GM23248 (cell line): ENCODE measurements at places on chromosomes 6 and 20. TPM values are rescaled to one million over a fixed set of nuclear protein-coding genes. Genes with fewer than 3 reads are reported as not detected.

GRCh38 chr20:61964675-61965605, 100.7 kb downstream of the TAF4 start:
- DNase-seq = no peak

PRR18 gene
- not detected in 2 replicates for total RNA-seq

SLC17A3 gene
- total RNA-seq = not detected in 2 replicates

DNA sequence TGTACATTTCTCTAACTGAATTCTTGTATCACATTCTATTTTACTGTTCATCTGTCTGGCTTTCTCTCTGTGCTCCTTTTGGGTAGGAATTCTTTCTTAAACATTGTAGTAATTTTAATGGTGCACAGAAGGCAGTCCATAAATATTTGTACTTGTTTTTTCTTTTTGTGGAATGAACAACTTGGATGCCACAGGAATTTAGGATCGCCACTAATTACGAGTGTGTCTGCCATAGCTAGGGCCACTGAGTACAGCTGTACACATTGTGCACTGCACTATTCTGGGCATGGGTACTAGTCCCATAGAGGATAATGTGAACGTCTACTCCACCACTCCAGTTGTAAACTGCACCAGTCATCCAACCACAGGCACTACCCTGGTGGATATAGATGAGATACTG, 39.3 kb upstream of the TMEM200A start:
- DNase-seq = no peak

GRCh38 chr20:46621492-46621891, 29.8 kb downstream of the SLC13A3 start:
- DNase-seq = peak; percentile 47

- peak; percentile 29 for DNase-seq
These were observed 1.9 kb downstream of the GRM4 start for GRCh38 chr6:34143884-34144580.

GMEB2 gene
- 13.6 and 15.4 TPM in 2 replicates for total RNA-seq

SCRT2 gene
- total RNA-seq = not detected in 2 replicates

SMLR1 gene
- not detected in 2 replicates for total RNA-seq

SERINC3 gene
- total RNA-seq = 105 and 141 TPM in 2 replicates

DNA sequence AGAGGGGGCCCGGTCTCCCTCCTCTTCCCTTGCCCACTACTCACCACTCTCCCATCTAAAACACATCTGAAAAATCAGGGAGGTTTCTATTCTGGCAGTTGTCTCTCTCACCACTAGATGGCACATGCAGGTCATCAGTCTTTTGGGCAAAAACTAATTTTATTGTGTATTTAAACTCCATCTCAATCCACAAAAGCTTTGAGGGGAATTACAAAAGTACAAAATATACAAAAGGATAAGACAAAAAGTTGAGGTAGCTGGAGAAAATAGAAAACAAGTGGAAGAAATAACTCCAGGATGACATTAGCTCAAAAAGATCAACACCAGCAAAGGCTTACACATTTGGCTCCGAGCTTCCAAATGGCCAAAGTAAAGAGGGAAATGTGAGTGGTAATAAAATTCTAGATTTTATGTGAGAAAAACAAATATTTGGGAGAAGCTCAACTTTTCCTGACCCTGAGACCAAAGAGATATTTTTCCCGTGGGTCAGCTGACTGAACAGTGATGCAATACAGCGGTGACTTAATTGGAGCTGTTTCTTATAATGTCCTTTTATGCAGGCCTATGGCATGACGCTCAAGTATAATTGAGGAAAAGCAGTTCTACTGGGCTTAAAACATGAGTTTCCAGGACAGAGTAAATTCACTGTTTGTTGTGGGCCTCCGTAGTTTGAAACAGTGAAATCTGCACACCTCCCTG, 79.8 kb upstream of the CHD6 start:
- DNase-seq = peak; percentile 63

DNA sequence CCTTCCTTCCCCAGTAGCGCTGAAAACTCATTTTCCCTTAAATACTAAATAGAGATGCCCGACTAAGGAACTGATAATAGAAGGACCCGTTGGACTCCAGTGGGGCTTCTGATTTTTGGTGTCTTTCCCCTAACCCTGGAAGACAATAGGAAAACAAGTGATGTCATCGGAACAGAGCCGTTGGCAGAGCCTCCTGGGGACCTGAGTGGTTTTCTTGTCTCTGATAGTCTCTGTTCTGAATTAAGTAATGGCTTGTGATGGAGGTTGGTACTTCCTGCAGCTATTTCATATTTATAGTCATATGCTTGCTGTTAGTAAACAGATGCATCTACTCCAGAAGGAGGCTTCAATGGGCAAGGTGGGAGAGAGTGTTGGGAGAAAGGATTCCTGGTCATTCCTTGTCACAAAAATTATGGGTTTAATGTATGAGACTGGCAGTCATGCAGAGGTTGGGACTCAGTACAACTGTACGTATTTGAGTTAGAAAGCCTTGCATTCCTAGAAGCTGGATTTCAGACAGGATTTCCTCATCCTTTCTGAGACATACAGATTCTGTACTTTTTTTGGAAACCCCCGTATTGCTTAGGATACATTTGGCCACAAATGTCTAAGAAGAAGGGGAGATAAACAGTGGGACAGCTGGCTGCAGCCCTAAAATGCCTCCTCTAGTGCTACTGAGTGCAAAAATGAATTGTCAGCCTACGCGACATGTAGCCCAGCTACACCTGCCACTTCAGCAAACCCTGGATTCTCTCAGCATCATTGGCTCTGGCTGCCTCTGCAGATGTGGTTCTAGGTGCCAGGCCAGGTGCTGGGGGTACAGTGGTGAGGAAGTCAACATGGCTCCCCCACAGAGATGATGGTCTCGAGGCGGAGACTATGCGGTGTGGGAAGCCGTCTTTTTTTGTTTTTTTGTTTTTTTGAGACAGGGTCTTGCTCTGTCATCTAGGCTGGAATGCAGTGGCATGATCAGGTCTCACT, 38.1 kb downstream of the CDS2 start:
- DNase-seq = no peak

OR11A1 gene
- not detected in 2 replicates for total RNA-seq

GRCh38 chr6:149233056-149233715, 84.3 kb upstream of the TAB2 start:
- DNase-seq = peak; percentile 91

PHACTR3 gene
- total RNA-seq = not detected in 2 replicates

PNPLA1 gene
- not detected in 2 replicates for total RNA-seq

- peak; percentile 40 for DNase-seq
These were observed 158.6 kb downstream of the RNF144B start for GRCh38 chr6:18545726-18546125.

DNA sequence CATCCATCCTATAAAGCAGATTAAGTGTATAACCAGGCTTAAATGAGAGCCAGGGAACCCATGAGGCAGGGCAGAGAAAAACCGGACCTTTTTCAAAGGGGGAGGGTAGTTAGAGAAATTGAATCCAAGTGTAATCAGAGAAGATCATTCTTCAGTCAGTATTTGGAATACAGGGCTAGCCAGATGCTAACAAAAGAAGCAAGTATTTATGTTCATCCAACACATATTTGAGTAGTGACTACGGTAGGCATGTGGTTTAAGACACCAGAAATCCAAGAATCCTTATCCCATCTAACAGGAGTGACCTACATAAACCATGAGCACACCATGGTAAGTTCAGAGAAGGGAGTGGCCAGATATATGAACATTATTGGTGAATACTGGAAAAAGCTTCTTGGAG, 46.8 kb upstream of the FAM83C start:
- peak; percentile 91 for DNase-seq

- no peak for DNase-seq
These were observed 30.8 kb downstream of the METTL24 start for GRCh38 chr6:110327391-110327790.

DNA sequence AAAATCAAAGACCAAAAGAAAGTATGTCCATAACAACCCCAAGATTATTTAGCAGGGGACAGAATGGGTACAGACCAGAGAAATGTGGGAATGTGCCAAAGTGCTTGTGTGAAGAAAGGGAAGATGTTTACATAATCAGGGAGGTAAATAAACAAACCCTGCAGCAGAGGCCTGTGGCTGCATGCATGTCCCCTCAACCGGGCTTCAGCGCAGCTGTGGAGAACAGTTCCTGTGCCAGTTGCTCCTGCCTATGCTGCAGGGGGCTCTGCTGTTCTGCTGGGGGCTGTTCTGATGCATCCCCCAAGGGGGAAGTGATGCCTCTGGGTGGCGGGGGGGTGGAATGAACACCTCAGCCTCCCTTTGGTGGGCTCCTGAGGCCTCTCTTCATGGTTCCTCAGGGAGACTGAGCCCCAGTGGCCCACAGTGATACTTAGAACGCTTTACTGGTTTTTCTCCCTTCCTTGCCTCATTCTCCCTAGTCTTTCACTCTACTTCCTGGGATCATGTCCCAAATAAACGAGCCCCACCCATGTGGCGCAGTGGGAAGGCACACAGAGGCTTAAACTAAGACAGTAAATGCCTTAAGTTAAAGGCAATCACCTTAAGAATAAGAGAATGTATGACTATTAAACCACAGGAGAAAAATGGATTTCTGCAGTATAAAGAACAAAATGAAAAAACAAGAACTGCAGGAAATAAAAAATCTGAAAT, 23.0 kb downstream of the RAB23 start:
- DNase-seq = no peak

- no peak for DNase-seq
These were observed 30.4 kb downstream of the ELOVL2 start for GRCh38 chr6:11013721-11014070.

DNA sequence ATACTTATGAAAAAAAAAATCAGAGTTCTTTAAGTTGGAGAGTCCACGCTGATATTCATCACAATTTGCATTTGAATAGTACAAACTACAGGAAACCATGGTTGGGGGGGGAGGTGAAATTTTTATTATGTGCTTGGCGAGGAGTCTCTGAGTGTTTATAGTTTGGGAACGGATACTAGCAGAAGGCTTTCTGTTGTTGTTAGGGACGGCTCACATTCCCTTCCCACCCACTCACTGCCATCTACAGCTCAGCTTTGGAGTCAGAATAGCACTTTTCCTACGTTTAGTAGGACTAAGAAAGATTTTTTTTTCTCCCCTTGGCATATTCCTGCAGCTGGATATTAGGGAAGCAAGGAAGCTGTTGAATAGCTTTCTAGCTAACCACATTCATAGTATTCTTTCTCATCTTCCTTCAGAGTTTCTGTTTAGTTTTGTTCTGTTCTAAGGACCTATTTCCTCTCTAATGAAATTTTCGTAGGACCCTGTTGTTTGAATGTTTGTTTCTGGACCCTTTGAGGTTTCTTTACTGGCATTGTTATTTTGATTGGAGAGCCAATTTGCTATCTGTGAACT, 235.1 kb upstream of the ZNF217 start:
- DNase-seq = peak; percentile 94

DNAAF9 gene
- 11.4 and 12.4 TPM in 2 replicates for total RNA-seq

EEF1A1 gene
- total RNA-seq = 13,436 and 14,561 TPM in 2 replicates

- DNase-seq = no peak
These were observed 13.4 kb downstream of the RIMS4 start for GRCh38 chr20:44796758-44797457.

DNA sequence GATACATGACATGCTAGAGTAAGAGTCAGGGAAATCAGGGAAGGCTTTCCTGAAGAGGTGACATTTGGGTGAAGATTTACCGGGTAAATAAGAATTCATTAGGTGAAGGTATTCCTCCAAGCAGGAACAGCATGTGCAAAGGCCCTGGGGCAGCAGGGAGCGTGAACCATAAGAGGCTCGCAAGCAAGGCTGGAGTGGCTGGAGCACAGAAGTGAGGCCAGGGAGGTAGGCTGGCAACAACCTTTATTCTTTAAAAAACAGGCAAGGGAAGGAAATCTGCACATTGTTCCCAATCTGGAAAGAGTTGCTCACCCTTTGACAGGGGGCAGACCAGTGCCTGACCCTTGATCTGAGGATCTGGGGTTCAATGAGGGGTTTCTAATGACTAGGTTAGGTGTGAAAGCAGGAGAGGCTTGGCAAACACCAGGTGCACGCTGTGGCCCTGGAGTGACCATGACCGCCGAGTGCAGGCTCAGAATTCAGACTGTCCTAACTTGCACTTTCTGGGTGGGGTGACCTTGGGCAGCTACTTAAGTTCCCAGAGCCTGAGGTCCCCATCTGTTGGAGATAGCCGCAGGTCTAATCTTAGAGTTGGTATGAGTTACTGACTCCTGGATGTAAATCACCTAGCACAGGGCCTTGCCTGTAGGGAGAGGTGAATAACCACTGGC, 1.9 kb downstream of the KIAA1755 start:
- no peak for DNase-seq

- no peak for DNase-seq
These were observed 32.5 kb upstream of the TGM2 start for GRCh38 chr20:38197619-38198018.

DNA sequence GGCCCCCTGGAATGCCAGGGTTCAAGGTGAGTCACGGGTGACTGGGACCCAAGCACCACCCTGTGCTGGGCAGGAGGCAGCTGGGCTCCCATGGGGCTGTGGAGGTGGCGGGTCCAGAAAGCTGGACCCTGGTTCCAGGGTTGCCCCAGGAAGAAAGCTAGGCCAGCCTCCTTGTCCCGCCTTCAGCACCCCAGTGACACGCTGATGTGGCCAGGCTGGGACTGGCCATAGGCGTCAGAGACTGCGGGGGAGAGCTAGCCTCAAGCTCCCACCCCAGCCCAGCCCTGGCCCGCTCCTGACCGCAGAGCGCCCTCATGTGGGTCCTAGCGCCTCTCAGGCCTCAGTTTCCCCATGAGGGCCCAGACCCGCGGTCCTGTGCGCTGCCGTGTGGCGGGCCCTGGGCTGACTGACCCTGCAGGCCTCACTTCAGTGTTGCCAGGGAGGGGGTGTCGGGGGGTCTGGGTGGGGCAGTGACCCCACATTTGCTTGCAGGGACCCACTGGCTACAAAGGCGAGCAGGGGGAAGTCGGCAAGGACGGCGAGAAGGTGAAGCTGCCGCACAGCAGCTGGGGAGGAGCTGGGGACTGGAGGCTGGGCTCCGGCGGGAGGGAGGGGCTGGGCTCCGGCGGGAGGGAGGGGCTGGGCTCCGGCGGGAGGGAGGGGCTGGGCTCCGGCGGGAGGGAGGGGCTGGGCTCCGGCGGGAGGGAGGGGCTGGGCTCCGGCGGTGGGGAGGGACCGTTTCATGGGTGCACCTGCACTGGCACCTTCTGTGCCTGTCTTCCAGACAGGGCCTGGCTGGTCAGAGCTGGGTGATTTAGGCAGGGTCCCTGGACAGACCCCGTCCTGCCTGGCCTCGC, 7.9 kb downstream of the COL9A3 start:
- peak; percentile 30 for DNase-seq

MOG gene
- total RNA-seq = not detected in 2 replicates

DNA sequence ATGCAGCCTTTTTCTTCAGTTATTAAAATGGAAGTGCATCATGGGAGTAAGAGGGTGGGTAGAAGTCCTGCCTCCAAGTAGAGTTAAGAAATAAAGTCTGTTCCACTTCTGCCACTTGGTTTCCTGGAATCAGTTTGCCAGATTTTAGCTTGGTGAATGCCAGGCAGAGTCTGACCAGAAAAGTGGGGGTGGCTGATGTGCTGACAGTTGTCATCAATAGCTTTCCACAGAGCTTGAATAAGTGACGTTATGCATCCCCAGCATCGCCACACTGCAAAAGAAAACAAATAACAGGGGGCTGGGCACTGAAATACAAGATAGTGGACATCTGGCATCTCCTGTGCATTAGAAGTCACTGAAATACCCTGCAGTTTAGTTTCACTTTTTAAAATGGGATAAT, 30.8 kb upstream of the CEP162 start:
- DNase-seq = peak; percentile 7

MICA gene
- total RNA-seq = 24.0 and 42.6 TPM in 2 replicates
